ENCODE measurements at places on chromosomes 7 and 10. TPM values are rescaled to one million over a fixed set of nuclear protein-coding genes. Genes with fewer than 3 reads are reported as not detected.

DNA sequence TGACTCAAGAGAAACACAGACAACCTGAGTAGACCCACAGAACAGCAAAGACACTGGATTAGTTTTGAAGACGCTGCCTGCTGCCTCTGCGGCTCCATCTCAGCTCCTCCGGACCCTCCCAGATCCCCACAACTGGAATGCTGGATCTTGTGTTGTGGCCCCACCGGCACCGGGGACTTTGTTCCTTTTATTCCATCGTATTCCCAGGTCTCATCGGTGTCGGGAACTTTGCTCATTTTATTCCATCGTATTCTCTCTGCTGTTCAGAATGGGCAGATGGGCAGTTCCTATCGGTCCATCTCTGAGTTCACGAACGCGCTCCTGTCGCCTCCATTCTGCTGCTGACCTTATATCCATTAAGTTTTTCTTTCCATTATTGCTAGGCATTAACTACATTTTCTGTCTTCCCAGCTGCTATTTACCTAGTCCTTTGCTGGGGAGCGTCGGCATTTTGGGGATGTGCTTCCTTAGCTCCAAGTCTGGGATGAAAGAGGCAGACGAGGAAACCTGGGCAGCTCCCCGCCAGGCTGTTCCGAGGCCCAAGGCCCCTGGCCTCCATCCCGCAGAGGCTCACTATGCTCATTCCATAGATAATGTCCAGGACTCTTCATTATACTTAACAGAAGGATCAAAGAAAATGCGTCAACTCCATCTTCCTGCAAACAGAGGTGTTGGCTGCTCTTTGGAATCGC, 192.4 kb downstream of the MAD1L1 start:
- DNase-seq, result peak; percentile 17

DNA sequence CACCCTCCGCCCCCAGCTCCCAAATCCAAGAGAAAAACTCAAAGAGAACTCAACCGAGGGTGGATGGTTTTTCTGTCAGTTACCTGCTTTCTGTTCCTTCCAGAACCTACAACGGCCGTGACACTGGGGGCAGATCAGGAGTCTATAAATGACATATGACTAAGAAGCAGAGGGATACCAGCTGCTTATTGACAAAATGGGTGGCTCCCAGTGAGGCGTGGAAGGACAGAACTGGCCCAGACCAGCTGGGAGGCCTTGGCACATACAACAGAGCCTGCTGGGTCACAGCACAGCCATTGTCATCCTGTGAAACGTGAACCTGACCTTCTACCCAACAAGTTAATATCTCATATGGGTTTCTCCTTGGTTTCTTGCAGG, 84.3 kb upstream of the ADRB1 start:
- DNase-seq, result no peak

- DNase-seq, result no peak
Measured at GRCh38 chr7:158828133-158829020, 932 bp downstream of the ESYT2 start.

- DNase-seq, result no peak
Measured at GRCh38 chr7:148626828-148627227, 36.3 kb downstream of the C7orf33 start.

DNA sequence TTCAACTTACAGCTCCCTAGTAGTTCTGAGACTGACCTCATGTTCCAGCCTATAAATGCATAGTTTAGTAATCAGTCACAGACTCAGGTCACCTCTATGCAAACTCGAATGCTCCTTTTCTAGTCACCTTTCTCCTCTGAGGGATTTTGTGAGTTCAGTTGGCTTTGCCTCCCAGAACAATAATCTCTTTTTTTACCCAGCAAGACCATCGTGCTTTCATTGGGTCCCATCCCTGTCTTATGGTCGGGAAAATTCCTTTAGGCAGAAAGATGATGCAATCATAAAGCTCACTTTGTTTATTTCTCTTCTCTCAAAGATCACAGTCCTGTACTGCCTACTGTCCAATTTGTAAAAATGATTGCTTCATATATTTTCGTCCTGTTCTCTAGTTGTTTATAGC, 38.4 kb downstream of the TWIST1 start:
- DNase-seq, result no peak

NCAPG2 gene
- 21.2 TPM for total RNA-seq

DNA sequence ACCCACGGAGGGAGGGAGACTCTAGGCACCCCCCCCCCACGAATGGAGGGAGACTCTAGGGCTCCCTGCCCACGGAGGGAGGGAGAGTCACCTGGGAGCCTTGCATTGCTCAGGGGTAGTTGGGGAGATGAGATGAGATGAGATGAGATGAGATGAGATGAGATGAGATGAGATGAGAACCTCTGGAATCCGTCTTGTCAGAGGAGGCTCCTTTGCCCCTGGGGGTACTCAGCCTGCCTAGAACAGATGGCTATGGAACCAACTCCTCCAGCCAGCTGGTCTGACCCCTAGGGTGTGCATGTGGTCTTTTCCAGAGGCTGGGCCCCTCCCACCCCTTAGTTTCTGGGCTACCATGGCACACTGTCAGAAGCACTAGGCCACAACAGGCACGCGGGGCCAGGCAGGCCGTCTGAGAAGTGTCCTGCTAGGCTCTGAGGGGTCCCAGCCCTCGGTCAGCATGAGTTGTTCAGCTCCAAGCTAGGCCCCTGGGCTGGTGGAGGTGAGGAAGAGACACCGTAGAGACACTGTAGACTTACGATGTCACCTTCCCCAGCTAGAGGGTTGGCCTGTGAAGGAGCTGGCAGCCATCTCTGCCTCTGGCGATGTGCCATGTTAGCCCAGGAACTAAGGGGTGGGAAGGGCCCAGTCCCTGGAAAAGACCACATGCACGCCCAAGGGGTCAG, 8.8 kb downstream of the TSPAN15 start:
- no peak for DNase-seq

SLC39A12 gene
- not detected for total RNA-seq

DNA sequence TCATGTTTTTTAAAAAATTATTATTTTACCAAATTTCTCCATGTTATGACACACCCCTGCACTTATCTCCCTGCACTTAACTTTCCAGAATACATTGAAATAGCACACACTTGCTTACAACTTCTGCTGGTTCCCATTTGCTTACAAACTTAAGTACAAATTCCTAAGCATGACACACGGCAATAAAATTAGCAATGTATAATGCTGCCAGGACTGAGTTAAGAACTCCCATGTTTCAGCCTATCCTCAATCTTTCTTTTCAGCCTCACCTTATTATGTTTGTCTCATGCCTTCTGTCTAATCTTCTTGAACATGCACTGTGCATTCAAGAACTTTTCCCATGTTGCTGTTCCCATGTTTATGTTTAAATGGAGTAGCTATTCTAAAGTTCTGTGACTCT, 40.8 kb downstream of the PRPS1L1 start:
- DNase-seq, result no peak

GSDME gene
- 9.8 TPM for total RNA-seq

DNA sequence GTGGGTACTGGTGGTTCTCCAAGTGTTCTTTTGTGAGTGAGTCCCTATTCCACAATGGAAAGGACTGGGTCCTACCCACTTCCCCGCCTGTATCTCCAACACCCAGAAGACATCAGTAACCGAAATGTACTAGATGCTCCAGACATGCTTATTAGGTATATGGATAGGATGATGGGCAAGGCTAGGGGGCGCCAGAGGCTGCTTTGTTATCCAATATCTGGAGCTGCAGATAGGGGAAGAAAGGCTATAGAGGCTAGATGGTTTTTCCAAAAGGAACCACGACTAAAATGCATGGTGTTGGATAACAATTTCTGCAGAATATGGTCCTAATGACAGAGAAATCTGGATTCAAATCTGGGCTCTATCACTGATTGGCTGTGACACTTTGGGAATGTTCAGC, 56.2 kb upstream of the TM9SF3 start:
- DNase-seq, result no peak

DNA sequence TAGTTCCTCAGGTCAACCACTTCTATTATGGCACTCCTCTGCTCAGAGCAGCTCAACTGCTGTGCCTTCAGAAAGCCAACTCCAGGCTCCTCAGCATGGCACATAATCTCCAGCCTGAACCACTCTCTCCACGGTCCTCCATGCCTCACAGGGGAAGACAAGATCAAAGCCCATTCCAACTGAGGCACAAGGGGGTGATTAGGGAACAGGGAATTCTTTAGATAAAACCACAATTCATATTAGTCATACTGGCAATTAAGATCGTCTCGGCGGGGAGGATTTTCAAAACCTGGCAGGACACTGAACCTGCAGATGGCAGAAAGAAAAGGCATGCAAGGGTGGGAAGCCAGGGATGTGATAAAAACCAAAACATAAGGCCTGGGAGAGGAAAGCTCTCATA, 361.6 kb downstream of the FGFR2 start:
- DNase-seq, result no peak

DNA sequence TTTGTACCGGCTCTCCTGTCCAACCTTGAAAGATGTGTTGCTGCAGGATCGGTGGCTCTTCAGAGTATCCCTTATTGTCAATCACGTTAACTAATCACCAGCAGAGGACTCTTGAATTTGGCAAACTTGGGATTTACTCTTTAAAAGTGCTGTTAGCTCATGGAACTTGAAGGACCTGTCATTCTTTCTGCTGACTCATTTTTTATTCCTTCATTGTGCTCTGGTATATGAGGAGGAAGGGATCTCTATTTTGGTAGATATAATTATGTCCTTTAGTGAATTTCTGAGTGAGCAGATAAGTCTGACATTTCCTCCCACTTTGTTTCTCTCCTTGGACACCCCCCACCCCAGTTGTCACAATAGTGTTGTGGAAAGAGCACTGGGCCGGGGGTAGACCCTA, 175.1 kb upstream of the HDAC9 start:
- no peak for DNase-seq

OR13A1 gene
- total RNA-seq, result 0.35 TPM

GRCh38 chr10:28620251-28620650, 57.1 kb upstream of the BAMBI start:
- DNase-seq, result no peak

- peak; percentile 34 for DNase-seq
Measured at GRCh38 chr7:2680792-2681490, 7.1 kb upstream of the AMZ1 start.

DNA sequence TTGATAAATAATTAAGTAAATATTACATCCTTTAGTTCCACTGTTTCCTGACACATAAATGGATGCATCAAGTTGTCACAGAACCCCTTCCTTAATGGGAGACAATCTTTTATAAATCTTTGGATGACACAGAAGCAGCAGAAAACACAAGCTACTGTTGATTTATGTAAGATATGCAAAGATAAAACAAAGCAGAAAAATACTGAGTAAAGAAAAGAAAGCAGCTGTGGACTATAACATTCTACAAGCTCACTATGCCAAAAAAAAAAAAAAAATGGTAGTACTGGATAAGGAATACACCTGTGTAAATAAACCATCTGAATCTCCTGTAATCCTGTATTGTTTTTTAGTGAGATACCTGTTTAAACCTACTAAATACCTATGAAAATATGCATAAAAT, 92.0 kb upstream of the FAM180A start:
- no peak for DNase-seq

- no peak for DNase-seq
Measured at GRCh38 chr7:4416396-4417056, 265.6 kb upstream of the FOXK1 start.

DNA sequence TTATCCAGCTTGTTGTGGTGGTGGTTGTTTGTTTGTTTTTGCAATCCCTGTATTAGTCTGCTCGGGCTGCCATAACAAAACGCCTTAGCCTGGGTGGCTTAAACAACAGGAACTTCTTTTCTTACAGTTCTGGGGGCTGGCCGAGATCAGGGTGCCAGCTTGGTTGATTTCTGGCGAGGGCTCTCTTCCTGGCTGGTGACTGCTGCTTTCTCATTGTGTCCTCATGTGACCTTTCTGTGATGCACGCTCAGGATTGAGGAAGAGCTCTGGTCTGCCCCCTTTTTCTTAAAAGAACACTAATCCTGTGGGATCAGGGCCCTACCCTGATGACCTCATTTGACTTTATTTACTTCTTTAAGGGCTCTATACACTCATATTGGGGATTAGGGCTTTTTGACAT, 107.1 kb upstream of the NRP1 start:
- DNase-seq, result no peak

FERD3L gene
- total RNA-seq, result not detected

DNA sequence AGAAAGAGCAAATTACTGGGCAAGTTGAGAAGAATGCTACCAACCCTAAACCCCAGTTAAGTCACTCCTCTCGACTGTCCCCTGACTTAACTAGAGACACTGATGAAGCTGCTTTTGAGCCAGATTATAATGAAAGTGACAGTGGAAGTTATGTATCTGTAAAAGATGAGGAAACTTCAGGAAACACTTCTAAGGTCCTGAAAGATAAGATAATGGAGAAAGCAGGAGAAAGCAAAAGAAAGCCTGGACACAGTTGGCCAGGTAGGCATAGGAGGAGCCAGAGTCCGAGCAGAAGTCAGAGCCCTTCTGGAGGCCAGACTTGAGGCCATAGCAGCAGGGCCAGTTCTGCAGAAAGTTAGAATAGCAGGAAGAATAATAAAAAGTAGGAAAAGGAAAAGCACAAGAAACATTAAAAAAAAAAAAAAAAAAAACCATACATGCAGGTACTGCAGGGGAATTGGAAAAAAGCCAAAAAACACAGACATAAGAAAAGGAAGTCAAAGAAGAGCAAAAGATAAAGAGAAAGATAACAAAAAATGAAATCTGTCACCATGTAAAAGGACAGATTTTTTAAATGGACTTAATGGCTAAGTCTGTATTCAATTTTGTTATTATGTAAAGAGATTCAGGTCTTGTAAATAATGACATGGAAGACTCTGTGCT, 101.0 kb upstream of the KCNMA1 start:
- DNase-seq, result no peak

DNA sequence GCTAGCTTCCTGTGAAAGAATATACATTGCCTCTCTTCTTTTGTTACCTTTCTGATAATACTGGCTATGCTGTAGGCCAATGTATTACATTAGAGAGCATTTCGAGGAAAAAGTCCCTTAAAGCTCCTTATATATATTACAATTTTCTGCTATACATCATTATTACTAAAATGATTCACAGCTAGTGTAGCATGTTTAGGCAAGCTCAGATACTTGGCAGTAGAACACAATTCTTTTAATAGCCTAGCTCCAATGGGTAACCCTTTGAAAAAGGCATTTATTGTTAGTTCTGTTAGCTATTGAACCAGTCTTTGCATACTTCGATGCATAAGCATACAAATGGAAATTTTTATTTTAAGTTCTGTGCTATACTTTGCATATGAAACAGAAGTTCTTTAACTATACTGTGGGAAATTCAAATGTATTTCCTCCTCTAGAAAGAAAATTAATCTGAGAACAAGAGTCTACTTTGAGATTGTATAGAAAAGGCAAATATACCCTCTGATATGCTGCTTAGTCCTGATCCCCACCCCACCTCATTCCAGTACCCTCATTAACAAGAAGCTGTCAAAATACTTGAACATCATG, 55.6 kb upstream of the SKAP2 start:
- DNase-seq, result no peak

GRCh38 chr7:138575897-138576428, 115.9 kb downstream of the TRIM24 start:
- no peak for DNase-seq

GRCh38 chr10:91779011-91779605, 19.1 kb upstream of the TNKS2 start:
- DNase-seq, result no peak

GRCh38 chr7:137943132-137943551, 58.7 kb downstream of the CREB3L2 start:
- DNase-seq, result no peak

C10orf53 gene
- total RNA-seq, result not detected

GRCh38 chr10:123582084-123582989, 83.8 kb upstream of the GPR26 start:
- peak; percentile 90 for DNase-seq

All from mesothelial cell of epicardium (in vitro differentiated cells).